Activated CD4-positive, CD25-positive, alpha-beta regulatory T cell treated with anti-CD3 and anti-CD28 coated beads, Interleukin-2, amount 50 U/mL, for 72 hours (primary cell): ENCODE measurements at places on chromosomes 6 and 20.

- DNase-seq, result no peak
Measured at GRCh38 chr20:33282991-33283555, at the start of gene BPIFB1. Gene BPIFB1, plus strand, starts transcription at chr20:33283214. Its CDS starts 2,860 bp downstream, at chr20:33286074.

GRCh38 chr6:13873288-13874190 lies 51.2 kb upstream of the RNF182 start:
- DNase-seq, result peak; percentile 71

DNA sequence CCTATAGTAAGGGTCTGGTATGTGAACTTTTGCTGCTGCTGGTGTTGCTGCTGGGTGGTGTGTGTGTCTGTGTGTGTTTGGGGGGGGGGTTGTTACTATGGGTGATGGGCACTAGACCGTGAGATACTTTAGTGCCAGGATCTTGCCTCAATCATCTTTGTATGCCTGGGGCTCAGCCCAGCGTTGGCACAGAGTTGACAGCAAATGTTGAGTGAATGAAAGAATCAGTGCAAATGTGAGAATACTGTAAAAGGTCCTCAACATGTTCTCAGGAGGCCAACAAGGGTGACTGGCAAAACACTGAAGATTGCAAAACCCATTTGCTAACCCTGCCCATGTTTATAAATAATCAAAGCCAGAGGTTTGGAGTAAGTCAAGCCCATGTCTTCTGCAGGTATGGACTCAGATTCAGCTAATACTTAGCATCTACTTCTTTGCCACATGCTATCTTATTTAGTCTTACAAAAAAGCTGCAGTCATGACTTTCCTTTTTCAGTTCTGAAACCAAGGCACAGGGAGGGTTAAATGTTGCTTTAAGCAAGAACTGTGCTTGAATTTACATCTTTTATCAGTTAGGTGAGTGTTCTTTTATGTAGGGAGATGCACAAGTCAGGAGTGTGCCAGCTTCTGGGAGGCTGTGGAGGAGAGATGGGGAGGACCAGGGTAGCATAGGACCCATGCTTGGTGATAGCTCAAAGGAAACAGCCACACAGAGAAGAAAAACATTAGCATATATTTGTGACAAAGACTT lies 125.3 kb upstream of the SPACA1 start:
- DNase-seq, result no peak

DNA sequence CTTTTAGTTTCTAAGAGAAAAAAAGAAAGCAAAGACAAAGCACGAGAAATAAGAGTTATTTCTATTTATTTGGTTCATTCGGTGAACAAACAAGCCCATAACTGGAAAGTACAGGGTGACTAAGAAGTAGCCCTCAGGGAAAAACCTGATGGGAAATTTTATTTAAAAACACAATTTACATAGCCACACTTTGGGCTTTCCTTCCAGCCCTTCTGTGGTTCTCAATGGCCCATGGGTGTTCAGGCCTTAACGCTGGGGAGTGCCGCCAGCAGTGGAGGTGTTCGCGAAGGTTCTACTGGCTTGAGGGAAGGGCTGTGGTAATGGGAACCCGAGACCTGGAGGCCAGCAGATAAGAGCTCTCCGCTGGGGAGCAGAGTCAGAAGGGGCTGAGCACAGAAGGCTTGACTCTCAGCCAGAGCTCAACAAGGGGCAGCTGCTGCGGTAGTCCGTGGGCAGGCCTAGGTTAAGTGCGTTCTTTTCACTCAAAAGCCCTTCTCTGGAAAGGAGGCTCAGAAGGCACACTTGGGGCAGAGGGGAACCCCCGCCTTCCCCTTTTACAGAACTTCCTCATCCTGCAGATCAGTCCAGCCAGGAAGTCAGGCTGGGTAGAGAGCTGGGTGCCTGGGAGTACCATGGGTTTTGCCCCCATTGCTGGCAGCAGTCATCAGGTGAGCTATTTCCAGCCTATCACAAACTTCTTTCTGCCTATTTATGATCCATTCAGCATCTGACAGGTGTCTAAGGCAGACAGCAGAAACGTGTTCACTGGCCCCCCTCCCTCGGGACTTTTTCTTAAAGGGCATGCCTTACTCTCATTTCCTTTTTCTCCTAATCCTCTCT lies 8.8 kb upstream of the CD83 start:
- DNase-seq, result no peak

GRCh38 chr6:125798734-125799508 lies 8.2 kb downstream of the NCOA7 start:
- no peak for DNase-seq

DNA sequence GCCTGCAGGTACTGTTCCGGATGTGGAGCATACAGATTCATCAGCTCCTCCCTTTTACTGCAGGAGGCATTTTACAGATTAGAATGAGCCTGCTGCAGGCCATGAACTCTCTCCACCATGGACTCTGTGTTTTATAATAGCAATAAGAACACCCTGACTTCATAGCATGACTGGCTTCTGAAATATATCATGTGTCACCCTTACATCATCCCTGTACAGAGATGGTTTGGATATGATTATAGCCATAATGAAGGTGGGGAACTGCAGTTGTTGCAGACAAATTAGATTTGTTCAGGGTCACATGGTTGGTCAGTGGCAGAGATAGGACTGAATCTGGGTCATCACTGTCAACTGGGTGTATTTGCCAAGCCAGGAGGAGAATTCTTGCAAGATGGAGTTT lies 100.7 kb downstream of the FOXO3 start:
- DNase-seq, result no peak

- DNase-seq, result no peak
Measured at GRCh38 chr6:13605634-13606033, 9.5 kb upstream of the NOL7 start.

DNA sequence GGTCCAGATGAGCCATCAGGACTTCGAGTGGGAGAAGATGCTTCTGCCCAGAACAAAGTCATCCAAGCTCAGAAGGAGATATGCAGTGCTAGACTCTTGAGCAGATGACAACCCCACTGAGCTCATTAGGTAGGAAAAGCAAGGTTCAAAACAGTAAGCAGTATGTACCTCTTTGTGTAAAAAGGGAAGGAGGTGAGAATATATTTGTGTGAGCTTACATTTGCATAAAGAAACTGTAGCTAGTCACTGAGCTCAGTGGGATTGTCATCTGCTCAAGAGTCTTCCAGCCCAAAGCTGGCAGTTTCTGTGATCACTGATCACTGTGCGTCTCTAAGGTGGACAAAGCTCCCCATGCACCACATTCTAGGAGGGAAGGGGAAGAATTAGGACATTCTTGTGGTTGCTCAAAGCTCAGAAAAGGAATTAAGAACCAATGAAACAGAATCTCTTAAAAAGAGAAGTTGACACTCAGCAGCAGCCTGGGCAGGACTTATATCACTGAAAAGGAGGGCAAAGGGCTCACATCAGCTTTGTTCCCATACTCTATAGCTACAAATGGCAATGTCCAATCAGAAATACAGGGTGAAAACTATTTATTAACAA lies 90.0 kb upstream of the MAFB start:
- no peak for DNase-seq

- DNase-seq, result no peak
Measured at GRCh38 chr20:50820515-50821256, 25.8 kb downstream of the BCAS4 start.

GRCh38 chr20:9576695-9577094 lies 62.3 kb downstream of the LAMP5 start:
- no peak for DNase-seq
